ENCODE measurements at places on chromosomes 4 and X.

- DNase-seq, result no peak
These were observed 5.5 kb downstream of the ARHGAP36 start for GRCh38 chrX:131063613-131064012.

DNA sequence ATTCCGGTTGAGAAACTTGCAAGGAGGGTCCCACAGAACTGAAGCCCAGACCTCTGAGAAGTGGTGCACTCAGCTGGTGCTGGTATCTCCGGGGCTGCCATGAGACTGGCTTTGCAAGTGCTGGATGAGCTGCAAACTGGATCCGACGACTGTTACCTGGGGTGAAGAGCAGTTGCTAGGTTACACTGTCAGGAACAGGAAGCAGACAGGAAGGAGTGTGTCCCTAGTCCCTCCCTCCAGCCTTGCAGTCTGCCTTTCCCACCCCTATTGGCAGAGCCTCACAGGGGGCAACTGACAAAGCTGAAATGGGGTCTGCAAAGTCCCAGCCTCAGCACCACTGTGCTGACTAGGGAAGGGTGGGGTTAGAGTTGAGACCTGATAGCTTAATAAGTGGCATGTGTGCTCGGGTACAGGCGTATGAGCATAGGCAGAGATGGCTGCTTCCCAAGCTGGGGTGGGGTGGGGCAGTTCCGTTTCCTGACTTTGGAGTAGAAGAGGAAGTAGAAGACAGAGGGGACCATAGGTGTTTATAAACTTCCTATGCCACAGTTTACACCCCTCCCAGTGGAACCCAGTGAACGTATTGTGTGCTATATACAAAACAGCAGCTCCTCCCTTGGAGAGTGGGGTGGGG, 18.0 kb downstream of the PPEF1 start:
- no peak for DNase-seq

- no peak for DNase-seq
These were observed 1.5 kb upstream of the FATE1 start for GRCh38 chrX:151714362-151714761.

DNA sequence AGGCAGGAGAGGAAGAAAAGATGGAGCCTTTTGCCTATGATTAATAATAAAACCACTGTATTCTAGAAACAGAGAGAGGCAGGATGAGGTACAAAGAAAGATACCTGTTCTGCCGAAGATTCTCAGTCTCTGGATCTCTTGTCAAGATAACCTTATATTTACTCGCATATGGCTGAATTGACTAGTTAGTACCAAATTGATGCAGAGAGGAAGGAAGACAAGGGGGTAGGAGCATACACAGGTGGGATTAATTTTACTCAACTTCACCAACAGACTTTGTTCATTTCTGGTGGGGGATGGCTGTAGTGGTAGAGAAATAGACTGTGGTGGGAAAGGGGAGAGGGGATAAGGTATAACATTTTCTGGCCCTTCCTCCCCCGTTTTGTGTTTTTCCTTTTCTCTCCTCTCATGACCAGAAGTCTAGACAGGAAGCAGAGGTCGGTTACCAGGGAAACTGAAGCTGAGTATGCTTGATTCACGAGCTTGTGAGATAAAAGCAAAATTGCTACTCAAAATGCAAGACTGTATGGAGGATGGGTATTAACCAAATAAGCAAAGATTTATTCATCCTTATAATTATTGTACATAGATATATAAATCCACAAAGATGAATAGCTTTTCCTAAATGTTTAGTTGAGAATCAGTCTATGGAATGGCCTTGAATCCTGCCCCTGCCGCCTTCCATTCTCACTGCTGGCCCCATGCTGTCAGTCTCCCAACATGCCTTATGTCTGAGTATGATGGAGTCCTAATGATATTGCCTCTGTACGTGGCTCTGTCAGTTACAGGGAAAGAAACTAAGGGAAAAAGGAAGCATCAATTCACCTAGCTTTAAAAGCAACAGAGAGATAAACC, 17.8 kb upstream of the PAGE2B start:
- DNase-seq, result peak; percentile 1

GRCh38 chrX:123570011-123570590, 162.8 kb downstream of the THOC2 start:
- no peak for DNase-seq

DNA sequence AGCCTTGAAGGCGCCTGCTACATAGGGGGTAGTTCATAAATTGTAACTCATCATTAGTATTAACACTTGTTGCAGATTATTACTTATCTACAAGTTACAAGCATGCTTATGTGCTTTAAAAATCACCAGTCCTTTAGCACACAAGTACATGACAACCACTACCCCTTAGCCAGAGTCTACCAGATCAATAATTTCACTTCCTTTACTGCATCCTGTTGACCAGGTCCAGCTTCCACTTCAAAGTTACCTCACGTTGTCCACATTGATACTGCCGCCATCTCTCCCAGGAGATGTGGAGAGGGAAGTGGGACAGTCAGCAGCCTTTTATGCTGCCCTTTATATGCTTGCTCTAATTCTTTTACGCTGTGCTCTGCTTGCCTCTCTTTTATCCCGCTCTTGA, 231.3 kb upstream of the CXXC4 start:
- no peak for DNase-seq

- no peak for DNase-seq
These were observed 21.4 kb upstream of the FAM9B start for GRCh38 chrX:9055354-9055753.

- no peak for DNase-seq
These were observed 255.6 kb downstream of the ASMT start for GRCh38 chrX:1870421-1870820.

DNA sequence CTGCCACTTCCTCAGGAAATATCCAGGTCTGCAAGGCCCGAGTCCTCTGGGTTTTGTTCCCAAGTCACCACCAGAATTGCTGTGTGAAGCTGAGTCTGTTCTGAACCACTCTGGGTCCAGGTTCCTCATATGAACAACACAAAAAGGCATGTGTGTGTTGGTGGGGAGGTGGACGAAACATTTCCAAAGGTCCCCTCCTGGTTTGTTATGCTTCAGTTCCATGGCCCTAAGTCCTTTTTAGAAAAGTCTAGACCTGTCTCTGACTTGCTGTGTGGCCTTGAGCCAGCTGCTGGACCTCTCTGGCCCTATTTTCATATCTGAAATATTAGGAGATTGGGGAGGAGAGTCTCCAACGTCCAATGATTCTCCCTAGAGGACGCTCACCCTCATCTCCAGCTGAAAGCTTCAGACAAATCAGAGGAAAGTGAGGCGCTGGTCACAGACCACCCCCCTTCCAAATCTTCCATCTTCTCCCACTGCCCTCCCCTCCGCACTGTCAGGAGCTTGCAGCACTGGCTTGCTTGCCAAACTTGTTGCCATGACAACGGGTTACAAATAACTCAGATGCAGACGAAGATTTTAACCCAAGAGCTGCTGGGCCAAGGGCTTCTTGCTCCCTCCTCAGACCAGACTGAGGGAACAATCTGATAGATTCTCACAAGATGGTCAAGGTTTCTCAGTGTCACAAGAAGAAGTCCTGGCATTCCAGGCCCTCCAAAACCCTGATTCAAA, 64.5 kb downstream of the SMC1A start:
- DNase-seq, result no peak

GRCh38 chrX:153569475-153569874, 29.5 kb downstream of the CCNQ start:
- DNase-seq, result no peak

- no peak for DNase-seq
These were observed 130.1 kb upstream of the TECRL start for GRCh38 chr4:64539234-64539849.

GRCh38 chrX:103776546-103776945, at the start of gene PLP1:
Gene PLP1, plus strand, starts transcription at chrX:103776840. Its CDS starts 156 bp downstream, at chrX:103776996.
- no peak for DNase-seq

GRCh38 chr4:107666134-107666533, 53.9 kb downstream of the PAPSS1 start:
- DNase-seq, result no peak

DNA sequence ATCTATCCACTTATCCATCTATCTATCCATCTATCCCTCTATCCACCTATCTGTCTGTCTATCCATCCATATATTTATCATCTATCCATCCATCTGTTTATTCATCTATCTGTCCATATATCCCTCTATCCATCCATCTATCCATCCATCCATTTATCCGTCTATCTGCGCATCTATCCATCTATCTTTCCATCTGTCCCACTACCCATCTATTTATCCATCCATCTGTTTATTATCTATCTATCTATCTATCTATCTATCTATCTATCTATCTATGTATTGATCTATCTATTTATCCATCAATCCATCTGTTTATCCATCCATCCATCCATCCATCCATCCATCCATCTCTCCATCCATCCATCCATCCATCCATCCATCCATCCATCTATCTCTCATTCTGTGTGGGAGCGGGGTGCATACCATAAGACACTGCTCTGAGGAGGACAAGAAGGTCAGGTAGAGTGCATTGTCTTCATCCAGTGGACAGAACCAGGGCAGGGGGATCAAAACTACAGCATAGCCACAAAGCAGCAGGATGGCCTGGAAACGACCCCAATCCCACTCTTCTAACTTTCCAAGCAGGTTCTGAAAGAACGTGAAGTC, 53.2 kb upstream of the ENPP6 start:
- DNase-seq, result no peak

- DNase-seq, result no peak
These were observed 83.4 kb upstream of the MID1IP1 start for GRCh38 chrX:38717871-38718270.

DNA sequence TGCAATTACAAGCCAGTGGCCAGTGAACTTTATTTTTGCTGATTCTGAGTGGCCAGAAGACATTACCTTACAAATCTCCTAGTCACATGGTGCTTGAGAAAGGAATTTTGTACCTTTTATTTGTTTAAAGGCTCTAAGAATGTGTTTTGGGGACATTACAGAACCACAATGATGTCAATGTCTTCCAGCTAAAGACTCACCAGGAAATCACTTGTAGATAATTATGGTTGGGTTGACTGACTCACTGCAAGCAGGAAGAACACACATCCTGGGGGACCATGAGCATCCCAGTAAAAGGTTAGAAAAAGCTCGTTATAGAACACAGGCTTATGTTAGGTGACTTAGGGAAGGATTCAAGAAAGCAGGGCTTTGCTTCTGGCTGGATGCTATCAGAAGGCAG, 119.4 kb upstream of the FAM9B start:
- DNase-seq, result peak; percentile 14

GRCh38 chr4:186485561-186486062, 69.8 kb downstream of the MTNR1A start:
- no peak for DNase-seq

GRCh38 chr4:66045913-66046312, 375.6 kb upstream of the EPHA5 start:
- DNase-seq, result no peak

DNA sequence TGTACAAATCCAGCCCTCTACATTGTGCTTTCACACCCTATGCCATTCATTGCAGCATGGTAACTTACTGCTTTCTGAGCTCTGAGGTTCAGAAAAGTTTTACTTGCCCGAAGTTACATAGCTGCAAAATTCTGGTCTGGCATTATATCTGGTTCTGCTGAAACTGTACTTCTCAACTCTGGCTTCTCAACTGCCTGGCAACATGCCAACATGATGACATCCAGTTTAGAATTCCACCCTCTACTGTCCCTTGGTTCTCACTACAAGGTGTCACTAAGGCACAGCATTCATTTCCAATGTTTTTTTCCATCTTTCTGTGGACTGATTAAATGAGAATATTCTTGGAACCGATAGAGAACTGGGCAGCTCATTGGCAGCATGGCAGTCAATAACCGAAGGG, 242.9 kb upstream of the PRPS2 start:
- DNase-seq, result no peak

DNA sequence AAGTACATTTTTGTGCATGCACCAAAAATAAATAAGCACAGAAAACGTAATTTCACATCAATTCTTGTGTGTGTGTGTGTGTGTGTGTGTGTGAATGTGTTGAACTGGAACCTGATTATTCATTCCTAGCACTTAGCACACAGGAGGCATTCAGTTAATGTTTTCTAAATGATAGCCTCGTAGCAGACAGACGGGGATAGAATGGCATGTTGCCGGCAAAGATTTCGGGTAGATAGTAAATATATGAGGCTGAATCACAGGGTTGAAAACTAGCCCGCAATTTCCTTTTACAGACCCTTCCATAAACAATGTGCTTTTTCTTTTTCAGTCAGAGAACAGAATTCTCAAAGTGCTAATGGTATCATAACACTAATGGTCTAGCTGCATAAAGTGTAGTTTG, 13.5 kb downstream of the MAOB start:
- DNase-seq, result no peak

DNA sequence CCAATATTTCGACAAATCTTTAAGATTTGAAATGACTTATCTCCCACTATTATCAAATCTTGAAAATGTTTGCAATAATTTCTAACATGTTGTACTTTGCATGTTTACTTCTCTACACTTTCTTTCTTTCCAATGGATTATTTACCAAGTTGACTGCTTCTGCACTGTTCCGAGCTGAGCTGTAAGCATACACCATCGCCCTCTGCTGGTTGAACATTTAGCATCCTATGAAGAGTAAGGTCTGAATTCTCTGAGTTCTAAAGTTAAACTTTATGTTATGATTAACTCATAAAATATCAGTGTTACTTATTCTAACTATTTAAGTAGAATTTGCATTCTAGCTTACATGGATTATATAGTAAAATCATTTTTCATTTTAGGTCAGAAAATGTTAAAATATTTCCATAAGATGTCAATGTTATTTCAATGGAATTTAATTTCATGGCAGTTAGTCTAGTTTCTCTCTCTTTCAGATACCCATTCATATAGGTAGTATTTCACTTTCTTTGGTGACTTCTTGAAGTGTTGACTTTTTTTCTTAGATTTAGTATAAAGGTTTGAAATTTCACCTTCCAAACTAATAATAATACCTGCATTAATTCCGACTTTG, 137.4 kb downstream of the DKK2 start:
- peak; percentile 22 for DNase-seq

All from NCI-H226 (cell line).